IMR-90 (cell line): ENCODE measurements at places on chromosomes 16 and 17.

- DNase-seq: peak; percentile 49
Measured at GRCh38 chr16:86608301-86608747, 30.0 kb downstream of the FOXL1 start.

GRCh38 chr17:34261568-34262337, 6.7 kb downstream of the CCL2 start:
- DNase-seq: no peak

DNA sequence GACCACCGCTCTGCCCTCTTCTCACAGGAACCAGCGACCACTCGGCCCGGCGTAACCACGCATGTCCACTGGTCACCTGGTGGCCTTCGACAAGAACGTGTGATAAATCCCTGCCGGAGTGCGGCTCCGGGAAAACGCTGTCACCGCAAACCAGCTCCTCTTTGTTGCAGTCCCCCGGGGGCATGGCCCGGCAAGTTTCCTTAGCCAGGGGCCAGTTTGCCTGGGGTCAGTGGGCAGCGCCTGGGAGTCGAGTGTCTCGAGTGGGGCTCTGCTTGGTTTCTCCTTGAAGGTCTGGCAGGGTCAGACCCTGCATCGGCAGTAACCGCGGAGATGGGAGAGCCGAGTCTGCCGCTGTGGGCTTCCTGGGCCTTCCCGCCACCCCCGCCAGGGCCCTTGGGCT, 52.5 kb downstream of the JPH3 start:
- DNase-seq: no peak

GRCh38 chr16:88784074-88784855, 755 bp downstream of the PIEZO1 start:
- DNase-seq: peak; percentile 72

DNA sequence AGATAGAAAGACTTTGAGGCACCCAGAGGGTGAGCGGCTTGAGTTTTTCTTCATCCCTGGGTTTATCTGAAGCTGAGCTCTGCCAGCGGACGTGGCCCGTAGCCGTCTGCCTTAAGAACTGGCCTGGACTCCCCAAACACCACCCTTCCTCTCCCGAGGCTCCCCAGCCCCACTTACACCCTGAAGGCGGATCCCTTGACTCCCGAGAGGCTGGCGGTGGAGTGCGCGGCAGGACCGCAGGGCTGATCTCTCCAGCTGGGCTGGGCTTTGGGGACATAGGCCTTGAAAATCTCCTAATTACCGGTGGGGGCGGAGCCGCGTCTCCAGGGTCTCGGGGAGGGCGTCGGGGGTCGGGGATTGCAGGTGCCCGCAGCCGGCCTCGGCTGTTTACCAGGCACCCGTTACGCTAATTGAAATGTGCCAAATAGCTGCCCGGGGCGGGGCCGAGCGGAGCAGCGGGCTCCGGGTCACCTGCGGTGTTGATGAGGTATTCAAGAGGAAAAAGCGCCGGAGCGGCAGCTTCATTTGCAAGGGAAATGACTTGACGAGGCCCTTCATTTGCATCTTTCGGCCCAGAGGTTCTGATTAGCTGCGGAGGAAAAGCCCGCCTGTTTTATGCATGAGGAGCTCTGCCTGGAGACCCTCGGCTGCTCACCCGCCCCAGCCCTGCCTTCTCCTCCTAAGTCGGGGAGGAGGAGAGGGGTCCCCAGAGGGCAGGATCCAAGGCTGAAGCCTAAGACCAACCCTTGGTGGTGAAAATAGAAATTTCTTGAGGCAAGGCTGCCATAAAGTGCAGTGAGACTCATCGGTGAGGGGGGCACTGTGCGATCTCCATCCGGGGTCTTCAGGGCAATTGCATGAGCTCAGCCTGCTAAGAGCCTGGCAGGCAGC, 100.7 kb downstream of the MGAT5B start:
- DNase-seq: no peak

DNA sequence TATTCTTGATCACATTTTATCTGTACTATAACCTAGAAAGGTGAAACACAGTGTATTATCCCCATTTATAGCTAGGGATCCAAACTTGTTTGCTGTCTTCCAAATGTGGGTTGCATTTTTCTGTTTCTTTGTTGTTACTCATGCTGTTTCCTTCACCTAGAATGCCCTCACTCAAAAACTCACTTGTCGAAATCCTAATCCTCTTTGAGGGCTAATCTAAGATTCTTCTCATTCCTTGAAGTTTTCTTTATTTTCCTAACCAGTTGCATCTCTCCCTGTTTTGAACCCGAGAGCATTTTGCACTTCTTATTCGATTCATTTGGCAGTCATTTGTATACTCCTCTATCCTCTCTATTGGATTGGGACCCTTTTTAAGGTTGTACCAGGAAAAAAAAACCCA, 9.6 kb downstream of the CALCOCO2 start:
- DNase-seq: no peak

DNA sequence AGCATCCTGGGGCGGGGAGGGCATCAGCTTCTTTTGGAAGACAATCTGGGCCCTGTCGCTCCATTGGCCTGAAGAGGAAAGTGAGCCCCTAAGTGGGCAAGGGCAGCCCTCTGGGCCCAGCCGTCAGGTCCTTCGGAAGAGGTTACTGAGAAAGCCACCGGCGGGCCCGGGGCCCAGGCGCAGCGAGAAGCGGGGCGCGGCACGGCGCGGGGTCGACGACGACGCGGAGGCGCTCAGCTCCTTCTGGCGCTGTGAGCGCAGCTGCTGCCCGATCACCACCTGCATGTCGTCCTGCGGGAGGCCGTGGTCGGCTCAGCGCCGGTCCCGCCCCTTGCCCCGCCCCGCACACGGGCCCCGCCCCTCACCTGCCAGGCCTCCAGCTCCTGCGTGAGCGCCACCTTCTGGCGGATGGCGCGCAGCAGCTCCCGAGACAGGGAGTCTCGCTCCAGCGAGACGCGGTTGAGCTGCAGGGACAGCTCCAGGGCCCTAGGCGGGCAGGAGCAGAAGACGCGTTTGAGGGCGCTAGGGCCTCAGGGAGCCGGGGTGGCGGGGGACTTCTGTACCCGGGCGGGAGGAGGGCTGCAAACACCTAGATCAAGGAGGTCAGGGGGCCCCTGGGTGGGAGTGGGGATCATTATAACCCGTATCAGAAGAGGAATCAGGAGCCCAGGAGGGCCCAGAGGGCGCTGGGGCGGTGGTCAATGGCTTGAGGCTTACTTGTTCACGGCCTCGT, 4.3 kb downstream of the THOC6 start:
- peak; percentile 57 for DNase-seq

DNA sequence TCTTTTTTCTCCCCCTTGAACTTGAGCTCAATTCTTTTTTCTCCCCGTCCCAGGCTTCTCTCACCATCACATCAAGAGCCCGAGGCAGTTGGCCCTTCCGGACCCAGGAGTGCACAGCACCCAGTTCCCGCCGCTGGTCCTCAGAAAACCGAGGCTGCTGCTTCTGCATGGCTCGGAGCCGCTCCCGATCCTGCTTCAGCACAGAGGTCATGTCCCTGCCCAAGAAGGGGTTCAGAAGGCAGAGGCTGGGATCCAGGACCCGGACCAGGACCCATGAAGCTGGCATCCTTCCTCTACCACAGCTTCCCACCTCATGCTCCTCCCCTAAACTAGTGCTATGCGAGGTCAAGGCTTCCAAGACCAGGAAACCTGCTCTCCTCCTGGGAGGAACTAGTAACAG, 10.5 kb downstream of the PER1 start:
- no peak for DNase-seq

DNA sequence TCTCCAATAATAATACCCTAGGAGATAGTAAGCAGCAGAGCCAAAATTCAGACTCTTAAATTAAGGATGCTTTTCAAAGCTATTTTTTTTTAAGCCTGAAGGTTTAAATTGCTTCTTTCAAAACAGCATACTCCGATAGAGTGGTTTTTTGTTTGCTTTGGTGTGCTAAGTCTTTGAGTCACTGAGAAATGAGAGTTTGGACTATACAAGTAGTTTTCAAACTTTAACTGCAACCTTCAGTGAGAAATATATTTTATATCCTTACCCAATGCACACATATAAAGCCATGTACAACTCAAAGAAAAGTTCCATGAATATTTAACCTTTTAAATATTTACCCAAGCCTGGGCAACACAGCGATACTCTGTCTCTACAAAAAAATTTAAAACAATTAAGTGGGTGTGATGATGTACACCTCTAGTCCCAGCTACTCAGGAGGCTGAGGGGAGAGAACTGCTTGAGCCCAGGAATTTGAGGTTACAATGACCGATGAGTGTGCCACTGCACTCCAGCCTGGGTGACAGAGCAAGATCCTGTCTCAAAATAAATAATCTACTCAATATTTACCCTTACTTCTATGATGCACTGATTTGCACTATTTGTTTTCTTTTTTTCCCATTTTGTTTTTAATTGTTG, 19.2 kb downstream of the DCUN1D3 start:
- no peak for DNase-seq

DNA sequence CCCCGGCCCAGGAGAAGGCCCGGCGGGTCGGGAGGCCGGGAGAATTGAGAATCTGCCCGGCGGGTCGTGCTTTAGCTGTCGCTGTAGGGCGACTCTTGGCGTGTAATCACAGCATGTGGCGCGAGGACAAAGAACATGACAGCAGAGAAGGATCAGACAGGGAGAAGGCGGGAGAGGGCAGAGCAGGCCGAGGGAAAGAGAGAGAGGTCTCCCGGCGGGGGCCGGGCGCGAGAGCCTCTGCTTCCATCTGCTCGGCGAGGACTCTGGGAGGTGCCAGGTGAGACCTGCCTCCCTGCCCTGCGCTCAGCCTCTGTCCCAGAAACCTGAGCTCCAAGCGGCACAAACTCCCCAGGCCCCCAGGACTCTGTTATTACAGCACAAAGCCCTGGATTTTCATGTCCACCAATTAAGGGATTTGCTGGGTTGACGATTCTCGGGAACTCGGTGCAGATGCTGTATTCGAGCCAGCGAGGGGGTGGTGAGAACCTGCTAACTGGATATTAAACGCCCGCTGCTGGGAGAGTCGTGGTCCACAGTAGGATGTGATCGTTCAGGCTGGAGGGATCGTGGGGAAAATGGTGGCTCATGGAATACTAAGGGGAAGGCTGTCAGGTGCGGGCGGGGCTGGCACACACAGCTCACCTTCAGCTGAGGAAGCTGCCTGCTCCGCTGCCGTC, 172.0 kb upstream of the CIBAR2 start:
- DNase-seq: no peak

DNA sequence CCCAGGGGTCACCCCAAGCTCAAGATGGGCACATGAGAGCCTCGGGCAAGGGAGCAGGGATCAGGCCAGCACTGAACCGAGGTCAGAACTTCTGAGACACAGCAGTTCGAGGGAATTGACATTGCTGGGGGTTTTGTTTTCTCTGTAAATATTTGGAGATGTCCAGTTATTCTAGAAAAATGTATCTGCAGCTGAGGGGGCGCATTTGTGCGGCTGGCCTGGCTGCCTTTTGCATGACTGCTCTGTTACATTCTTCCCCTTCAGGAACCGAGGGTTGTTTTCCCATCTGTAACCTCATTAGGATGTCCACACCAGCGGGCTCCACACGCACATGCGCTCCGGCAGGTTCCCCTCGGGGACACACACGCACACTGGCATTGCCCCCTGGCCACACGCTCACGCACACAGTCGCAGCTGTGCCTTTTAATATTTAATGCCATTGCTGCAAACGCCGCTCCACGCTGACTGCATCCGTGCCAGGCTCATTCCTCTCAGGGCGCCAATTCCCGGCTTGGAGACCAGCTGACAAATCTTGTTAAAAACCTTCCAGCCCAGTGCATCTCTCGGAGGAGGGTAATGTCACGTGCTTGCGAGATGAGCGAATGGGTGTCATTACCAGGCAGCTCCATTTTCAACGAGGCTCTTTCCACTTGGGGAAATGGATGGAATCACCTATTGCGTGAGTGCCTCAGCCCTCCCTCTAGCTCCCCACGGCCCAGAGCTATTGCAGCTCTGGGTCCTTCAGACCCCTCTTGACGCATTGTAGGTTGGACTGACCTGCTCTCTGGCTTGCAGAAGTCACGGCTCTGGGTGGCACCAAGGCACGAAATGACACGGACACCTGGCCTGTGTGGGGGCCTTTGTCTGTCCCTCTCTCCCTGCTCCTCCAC, 13.1 kb downstream of the CCR7 start:
- peak; percentile 99 for DNase-seq

DNA sequence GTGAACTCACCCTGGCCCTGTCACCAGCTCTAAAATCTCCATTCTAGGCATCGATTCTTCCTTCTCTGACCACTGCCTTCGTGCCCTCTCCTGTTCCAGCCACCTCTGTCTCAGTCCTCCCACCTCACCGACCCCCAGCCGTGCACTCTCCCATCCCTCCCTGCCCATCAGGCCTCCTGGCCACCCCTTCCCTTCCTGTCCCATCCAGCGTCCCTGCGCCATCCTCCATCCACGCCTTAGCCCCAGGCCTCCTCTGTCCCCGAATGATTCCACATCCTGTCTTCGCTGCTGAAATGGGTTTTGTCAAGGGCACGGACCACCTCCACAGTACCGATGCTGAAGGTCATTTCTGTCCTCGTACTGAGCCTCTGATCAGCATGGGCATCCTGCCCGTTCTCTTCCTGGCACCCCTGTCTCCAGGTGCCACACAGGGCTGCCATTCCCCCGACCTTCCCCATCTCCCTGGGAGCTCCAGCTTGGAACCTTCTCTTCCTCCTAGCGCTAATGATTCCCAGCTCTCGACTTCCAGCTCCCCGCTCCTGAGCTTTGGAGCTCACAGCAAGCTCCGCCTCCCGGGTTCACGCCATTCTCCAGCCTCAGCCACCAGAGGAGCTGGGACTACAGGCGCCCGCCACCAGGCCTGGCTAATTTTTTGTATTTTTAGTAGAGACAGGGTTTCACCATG, 2.6 kb downstream of the TRIM65 start:
- no peak for DNase-seq

- no peak for DNase-seq
Measured at GRCh38 chr17:17203173-17203730, 2.9 kb downstream of the PLD6 start.

GRCh38 chr17:60153606-60154390, 4.0 kb downstream of the CA4 start:
- DNase-seq: no peak

GRCh38 chr17:33945646-33946546, 309.2 kb upstream of the CCL2 start:
- DNase-seq: no peak

- no peak for DNase-seq
Measured at GRCh38 chr16:30755955-30756780, 5.7 kb downstream of the CFAP119 start.

DNA sequence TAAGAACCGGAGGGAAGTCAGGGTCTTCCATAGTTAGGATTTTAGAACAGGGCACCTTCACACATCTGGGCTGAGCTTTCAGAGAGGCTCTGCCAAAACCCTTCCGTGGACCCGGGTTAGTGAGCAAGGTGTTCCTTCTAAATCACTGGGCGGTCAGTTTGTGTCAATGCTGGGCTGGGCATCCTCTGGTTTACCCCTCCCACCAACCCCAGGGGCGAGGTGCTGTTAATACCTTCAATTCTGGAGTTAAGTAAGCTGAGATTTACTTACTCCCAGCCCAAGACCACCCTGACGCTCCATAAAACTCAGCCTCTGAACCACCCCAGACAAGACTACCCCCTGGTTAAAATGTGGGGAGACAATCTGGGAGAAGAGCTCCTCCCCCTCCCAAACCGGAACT, 1.0 kb downstream of the TMEM92 start:
- no peak for DNase-seq
